Dermis blood vessel endothelial cell (primary cell): ENCODE measurements at places on chromosomes 12 and 14. TPM values are rescaled to one million over a fixed set of nuclear protein-coding genes. Genes with fewer than 3 reads are reported as not detected.

The CD4 gene
- total RNA-seq = not detected in 2 replicates

The AICDA gene
- not detected in 2 replicates for total RNA-seq

The NANOG gene
- not detected in 2 replicates for total RNA-seq

The EDDM3A gene
- total RNA-seq = not detected in 2 replicates

The TUNAR gene
- not detected in 2 replicates for total RNA-seq

The RPL10L gene
- total RNA-seq = not detected in 2 replicates

The TAS2R20 gene
- total RNA-seq = 2.2 and 3.6 TPM in 2 replicates

The MTRFR gene
- total RNA-seq = 7.4 and 10.2 TPM in 2 replicates
